ENCODE measurements at places on chromosomes 1 and 21.

DNA sequence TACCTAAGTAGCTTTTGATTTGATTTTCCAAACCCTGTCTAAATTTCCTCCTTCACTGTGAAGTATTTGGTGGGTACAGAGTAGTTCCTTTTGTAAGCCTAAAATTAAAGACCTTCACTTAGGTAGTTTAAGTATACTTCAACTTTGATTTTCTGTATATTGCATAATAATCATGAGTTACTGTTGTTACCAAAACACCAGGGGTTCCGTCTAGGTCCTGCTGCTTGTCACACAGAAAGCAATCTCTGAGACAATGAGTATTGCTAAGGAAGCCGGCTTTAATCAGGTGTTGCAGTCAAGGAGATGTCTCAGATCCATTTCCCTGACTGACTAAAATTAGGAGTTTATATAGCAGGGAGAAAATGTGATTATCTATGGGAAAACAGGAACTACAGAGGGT lies 15.3 kb downstream of the RPS6KC1 start:
- no peak for DNase-seq

GRCh38 chr1:192901500-192901899 lies 92.7 kb downstream of the RGS2 start:
- DNase-seq: no peak

- peak; percentile 65 for DNase-seq
Observed at GRCh38 chr1:16420424-16421118, 16.7 kb downstream of the SPATA21 start.

DNA sequence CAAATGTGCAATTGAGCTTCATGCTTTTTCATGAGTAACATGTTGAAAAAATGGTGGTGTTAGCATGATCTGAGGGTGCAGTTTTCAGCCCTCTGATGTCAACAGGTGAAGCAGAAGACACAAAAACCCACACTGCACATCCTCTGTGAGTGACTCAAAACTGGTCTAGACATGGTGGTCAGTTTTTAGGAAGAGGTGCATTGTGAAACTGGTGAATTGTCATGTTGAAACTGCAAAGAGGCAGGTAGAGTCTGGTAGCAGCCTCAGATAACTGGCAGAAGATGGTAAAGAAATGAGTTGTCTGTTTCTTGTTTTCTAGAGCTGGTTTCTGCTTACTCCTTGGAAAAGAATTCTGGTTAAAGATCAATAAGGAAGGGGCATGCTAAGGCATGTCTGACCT lies 97.3 kb upstream of the HMCN1 start:
- DNase-seq: no peak

- peak; percentile 65 for DNase-seq
Observed at GRCh38 chr1:237411621-237412020, 369.6 kb downstream of the RYR2 start.

DNA sequence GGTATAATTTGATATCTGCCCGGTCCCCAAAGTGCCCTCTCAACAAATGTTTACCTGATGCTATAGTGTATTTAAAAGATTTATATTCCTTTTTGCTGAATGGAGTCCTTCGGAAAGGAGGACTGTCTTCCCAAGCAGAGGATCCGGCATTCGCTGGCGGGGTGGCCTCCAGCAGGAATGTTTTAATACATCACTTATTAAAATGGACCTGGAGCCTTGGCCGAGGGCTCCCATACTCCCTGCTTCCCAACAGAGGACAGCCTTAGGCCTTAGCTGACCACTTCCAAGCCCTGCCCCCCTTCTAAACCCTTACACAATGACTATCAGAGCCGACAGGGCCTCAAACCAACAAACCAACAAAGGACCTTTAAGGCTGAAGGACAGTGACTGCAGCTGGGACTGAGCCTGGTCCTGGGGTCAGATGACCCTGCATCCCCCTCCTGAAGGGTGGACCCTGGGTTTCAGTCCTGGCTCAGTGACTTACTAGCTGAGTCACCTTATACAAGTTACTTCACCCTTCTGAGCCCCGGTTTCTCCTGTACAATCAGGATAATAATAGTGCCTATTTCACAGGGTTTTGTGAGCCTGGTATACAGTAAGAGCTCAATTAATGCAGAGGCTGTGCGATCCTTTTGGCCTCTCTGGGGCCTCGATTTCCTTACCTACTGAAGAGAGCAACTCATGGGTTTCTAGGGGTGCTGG lies 5.6 kb downstream of the CAMK2N1 start:
- DNase-seq: no peak

- no peak for DNase-seq
Observed at GRCh38 chr1:105914403-105914802, 1142.1 kb upstream of the PRMT6 start.

DNA sequence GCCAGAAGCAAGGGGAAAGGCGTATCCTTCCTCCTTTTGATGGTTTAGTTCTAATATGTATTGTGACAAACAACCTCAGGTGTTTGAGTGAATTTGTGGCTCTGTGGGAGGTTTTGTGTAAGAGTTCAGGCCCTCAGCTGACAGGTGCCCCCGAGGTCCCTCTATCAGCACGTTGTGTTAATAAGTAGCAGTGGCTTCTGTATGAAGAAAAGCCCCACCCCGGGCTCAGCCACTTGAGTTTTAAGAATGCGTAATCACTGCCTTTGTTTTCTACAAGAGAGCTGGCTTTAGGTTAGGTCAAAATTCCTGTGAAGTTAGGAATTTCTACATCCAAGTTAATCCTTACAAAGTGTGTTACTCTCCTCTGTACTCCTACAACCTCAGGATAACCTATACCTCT lies 92.4 kb upstream of the PGBD5 start:
- no peak for DNase-seq

- DNase-seq: no peak
Observed at GRCh38 chr1:18636596-18637508, 6.2 kb downstream of the PAX7 start.

DNA sequence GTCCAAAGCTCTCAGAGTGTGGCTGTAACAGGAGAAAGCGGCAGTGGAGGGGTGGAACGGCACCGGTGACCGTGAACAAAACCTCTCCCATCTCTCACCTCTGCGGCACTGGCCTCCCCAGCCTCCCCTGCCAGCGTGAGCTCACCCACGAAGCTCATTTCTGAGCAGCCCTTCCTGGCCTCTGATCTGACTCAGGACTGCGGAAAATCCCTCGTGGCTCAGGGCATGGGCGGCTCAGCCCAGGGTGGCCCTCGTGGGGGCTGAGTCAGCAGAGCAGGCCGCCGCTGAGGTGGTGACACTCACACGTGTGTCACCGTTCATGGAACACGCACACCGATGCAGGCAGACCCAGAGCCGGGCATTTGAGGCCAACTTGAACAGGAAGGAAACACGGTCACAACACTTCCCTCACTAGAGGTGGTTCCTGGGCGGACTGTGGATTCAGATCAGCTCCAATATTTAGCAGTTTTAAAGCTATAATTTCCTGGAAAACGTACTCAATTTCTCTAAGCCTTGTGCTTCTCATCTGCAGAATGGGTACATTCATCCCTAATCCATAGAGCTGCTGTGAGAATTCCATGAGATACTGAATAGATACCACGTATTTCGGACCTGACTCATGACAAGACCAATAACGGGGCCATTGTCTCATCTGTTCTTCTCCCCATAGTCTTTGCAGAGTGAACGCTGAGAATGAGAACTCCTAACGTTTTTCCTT lies 115.0 kb upstream of the TMPRSS2 start:
- DNase-seq: peak; percentile 34

- no peak for DNase-seq
Observed at GRCh38 chr21:40840401-40841125, 6.4 kb downstream of the DSCAM start.

DNA sequence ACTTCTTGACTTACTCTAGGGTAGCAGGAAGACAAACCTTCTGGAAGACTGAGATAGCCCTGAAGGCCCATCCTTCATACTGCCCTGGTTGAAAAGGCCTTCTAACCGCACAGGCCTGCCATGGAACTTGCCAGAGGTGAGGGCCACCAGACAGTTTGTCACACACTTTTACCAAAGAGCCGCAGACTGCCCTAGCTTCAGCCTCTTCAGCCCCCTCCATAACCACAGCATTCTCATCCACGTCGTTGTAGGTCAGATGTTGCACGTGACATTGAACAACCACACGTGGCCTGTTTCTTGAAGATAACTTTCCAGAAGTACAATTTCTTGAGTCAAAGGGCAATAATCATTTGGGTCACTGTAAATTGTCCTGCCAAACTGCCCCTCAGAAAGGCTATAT lies 18.9 kb downstream of the ZNF362 start:
- DNase-seq: no peak

- DNase-seq: no peak
Observed at GRCh38 chr21:29305068-29305467, 6.3 kb downstream of the BACH1 start.

- DNase-seq: no peak
Observed at GRCh38 chr1:90881034-90881433, 140.8 kb downstream of the ZNF644 start.

DNA sequence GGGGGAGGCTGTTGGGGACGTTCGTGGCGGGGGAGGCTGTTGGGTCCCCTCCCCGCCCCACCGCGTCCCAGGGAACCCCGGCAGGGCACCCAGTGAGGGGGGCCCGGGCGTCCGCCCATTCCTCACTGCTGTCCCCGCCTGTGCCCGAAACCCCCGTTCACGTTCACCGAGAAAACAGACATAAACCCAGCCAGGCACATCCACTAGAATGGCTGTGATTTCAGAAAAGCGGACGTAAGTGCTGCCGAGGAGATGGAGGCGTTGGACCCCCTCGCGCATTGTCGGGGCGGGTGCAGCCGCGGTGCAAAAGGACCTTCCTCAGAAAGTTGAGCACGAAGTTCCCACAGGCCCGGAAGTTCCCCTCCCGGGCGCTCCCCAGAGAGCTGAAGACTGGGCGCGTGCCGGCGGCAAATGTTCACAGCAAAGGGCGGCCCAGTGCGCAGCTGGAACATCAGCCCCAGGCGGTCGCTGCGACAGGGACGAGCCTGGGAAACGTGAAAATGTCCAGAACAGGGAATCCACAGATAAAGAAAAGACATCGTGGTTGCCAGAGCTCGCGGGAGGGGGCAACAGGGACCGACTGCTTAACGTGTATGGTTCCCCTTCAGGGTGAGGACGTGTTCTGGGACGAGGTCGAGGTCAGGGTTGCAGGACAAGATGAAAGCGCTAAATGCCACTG lies 18.5 kb upstream of the SAMD11 start:
- no peak for DNase-seq

- DNase-seq: no peak
Observed at GRCh38 chr1:108897865-108898720, 21.3 kb downstream of the GPSM2 start.

DNA sequence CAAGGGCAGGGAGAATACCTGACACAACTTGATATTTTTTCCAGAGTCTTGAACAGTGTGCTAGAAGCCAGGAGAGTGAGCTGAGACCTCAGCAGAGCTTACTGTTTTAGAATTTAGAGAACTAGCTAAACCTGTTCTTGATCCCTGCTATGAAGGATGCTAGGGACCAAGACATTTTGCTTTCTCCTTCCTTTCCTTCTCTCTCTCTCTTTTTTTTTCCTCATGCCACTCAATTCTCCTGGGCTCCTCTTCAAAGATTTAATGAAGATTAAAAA lies 99.0 kb downstream of the NGF start:
- DNase-seq: no peak

DNA sequence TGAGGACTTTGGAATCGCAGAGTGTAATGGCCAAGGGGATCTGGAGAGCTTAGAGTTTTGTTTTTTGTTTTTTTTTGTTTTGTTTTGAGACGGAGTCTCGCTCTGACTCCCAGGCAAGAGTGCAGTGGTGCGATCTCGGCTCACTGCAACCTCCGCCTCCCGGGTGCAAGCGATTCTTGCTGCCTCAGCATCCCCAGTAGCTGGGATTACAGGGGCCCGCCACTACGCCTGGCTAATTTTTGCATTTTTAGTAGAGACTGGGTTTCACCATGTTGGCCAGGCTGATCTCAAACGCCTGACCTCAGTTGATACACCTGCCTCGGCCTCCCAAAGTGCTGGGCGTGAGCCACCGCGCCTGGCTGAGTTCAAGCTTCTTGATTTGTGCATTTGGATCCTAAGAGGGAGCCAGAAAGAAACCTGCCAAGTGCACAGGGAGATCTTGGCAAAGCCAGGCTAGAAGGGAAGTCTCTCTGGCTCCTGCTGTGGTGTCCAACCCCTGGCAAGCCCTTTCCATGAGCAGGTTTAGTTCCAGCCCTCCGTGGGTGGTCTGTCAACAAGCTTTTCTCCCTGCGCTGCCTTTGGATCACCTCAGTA lies 852 bp downstream of the FAAH start:
- DNase-seq: no peak

DNA sequence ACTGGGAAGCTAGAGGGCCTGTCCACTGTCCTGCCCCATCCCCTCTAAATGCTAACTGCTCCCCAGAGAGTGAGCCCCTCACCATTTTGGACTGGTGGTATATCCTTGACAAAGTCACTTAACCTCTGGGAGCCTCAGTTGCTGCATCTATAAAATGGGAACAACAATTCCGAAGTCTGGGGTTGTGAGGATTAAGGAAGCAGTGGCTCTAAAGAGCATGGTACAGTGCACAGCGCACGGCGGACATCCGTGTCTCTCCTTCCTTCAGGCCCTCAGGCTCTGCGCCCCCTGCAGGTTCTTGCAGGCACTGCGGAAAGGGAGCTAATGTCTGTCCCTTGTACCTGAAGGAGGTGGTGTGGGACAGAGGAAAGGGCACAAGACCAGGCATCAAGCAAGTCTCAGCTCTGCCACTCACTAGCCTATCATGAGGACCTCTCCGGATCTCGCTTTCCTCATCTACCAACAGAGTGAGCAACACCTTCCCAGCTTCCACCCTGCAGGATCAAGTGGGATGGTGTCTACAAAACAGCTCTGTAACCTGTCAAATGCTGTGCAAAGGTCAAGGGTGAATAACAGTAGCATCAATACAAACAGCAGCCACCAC lies 20.1 kb downstream of the ECE1 start:
- DNase-seq: peak; percentile 8

- DNase-seq: no peak
Observed at GRCh38 chr1:171744986-171745385, 3.1 kb upstream of the VAMP4 start.

- DNase-seq: no peak
Observed at GRCh38 chr1:213484758-213485157, 433.7 kb downstream of the RPS6KC1 start.

- DNase-seq: no peak
Observed at GRCh38 chr1:186188004-186188539, 187.0 kb downstream of the TPR start.

GRCh38 chr1:116538544-116538943 lies 32.3 kb downstream of the CD58 start:
- DNase-seq: peak; percentile 42

- DNase-seq: no peak
Observed at GRCh38 chr1:11494771-11495170, 15.8 kb downstream of the DISP3 start.

GRCh38 chr1:80003250-80003649 lies 996.7 kb upstream of the ADGRL4 start:
- no peak for DNase-seq

- no peak for DNase-seq
Observed at GRCh38 chr1:195960580-195960979, 647.7 kb downstream of the KCNT2 start.

Measured in NK-92 treated with Interleukin-12 subunit alpha and Interleukin-12 subunit beta, amount 100 ng/mL, for 24 hours (cell line).